ENCODE measurements at places on chromosomes 11 and 22. TPM values are rescaled to one million over a fixed set of nuclear protein-coding genes. Genes with fewer than 3 reads are reported as not detected.

DNA sequence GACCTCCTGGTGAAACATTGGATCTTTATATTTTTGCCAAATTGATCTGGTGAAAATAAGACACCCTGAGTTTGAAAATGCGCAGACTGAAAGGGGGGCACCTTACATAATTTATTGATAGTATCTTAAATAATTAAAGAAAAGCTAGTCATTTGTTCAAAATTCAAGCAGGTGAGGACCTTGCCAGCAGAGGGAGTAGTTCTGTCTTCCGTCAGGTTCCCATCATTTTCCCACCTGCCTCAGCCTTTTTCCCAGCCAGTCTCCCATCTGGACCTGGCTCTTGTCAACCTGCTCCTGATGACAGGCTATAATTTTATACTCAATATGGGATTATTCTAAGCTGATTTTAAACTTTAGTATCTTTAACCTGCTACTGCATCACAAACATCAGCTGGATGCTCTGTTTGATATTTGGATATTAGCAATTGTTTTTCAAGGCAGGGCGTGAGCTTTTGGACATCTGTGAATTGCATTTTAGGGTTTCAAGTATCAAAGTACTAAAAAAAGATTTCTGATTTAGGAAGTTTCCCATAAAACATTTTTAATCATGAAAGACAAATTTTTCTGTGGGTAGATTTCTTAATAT is 132.0 kb downstream of the ELP4 start:
- H3K4me1 ChIP-seq, result no peaks in the 10 kb centered on the region
- no peaks in the 10 kb centered on the region for H3K27me3 ChIP-seq
- no peaks in the 10 kb centered on the region for H3K36me3 ChIP-seq
- H3K4me3 ChIP-seq, result no peak overlapping the region

- H3K27me3 ChIP-seq, result no peaks in the 10 kb centered on the region
- no peaks in the 10 kb centered on the region for H3K36me3 ChIP-seq
- H3K4me1 ChIP-seq, result no peaks in the 10 kb centered on the region
- no peak overlapping the region for H3K27ac ChIP-seq
- H3K4me3 ChIP-seq, result no peak overlapping the region
- no peak for DNase-seq
These were observed 942.5 kb downstream of the JRKL start for GRCh38 chr11:97332271-97332670.

DNA sequence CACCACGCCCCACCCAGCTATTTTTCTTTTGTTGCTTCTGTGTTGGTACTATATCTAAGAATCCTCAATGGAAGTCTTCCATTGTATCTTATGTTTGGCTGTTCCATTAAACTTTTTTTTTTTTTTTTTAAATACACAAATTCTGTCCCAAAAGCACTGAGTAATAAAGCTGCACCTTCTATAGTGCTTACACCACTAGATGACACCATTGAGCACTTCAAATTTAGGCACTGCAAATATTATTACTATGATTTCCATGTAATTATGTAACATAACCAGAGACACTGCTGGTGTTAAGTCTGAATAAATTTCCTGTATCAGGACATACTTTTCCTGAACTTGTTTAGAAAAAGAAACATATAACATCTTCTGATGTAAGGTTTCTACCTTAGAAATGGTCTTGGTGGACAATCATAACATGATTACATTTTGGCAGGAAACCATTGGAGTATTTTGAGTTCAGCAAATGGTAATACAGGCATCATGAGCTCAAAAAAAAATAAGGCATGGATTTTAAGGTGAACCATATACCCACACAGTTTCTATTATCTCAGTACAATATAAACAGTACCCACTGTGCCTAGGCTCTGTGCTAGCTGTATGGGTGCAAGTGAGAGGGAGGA is 110.5 kb downstream of the ATG16L2 start:
- no peak overlapping the region for H3K4me3 ChIP-seq
- peaks cover 4% of the 10 kb centered on the region for H3K4me1 ChIP-seq
- DNase-seq, result no peak
- H3K27ac ChIP-seq, result no peak overlapping the region
- no peaks in the 10 kb centered on the region for H3K27me3 ChIP-seq

Gene PPARA
- 9.1 TPM for total RNA-seq

Data from activated CD8-positive, alpha-beta T cell treated with anti-CD3 and anti-CD28 coated beads for 36 hours (primary cell).